ENCODE measurements at places on chromosomes 1 and 21.

DNA sequence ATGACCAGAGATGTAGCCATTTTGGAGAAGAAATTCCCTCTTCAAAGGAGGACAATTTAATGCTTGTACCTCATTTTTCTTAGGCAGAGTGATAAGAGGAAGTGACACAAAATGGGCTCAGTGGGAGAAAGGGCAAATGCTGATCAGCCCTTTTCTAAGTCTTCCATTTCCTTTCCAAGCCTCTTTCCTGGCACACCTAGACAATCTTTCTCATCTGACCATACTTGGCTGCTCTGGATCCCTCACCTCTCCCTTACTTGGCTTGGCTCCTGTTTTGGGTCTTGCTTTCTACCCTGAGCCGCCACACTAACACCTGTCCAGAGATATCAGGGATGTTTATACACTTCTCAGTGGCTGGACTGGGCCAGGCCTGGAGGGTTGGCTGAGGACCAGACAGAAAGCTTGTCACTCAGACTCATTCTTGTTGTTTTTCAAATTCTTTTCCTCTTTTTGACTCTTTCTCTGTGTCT, 13.1 kb downstream of the TXNIP start:
- no peak for DNase-seq

GRCh38 chr1:201013991-201014815, 9.3 kb downstream of the KIF21B start:
- no peak for DNase-seq

DNA sequence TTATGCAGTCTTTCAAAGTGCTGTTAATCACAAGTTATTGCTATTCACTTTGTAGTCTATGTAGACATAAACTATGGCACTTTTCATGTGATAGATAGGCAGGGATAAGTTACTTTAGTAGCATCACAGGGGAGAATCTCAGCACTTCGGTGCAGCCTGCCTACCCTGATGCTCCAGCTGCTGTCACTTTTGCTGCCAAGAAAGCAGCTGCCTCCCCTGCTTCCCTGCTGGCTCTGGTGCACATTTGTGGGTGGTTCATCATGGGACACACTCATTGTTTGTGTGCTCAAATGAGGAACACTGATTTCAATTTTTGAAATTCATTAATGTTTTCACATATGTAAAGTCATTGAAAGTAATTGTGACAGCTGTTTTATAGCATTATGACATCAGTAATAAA, 272.6 kb downstream of the S1PR1 start:
- no peak for DNase-seq

GRCh38 chr1:6850537-6850936, 65.3 kb downstream of the CAMTA1 start:
- no peak for DNase-seq

DNA sequence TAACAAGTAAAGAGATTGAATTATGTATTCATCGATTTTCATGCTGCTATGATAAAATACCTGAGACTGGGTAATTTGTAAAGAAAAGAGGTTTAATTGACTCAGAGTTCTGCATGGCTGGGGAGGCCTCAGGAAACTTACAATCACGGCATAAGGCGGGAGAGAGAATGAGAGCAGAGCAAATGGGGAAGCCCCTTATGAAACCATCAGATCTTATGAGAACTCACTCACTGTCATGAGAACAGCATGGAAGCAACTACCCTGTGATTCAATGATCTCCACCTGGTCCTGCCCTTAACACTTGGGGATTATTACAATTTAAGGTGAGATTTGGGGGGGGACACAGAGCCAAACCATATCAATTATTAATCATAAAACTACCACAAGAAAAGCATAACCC, 3.3 kb upstream of the GBP3 start:
- no peak for DNase-seq

DNA sequence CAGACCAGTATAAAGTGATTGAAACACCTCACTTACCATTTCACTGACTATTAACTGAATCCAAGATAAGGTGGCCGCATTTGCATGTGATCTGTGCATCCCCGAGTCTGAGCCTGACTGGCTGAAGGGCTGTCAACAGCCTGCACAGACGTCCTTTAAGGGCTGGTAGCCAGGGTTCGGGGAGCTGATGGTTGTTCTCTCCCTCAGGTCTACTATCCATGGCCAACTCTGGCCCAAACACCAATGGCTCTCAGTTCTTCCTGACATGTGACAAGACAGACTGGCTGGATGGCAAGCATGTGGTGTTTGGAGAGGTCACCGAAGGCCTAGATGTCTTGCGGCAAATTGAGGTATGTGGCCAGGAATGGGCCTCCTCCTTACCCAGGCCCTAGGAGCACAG, 14.0 kb downstream of the PPIE start:
- no peak for DNase-seq

GRCh38 chr1:151164732-151165280, 896 bp downstream of the LYSMD1 start:
- DNase-seq = no peak

GRCh38 chr1:74853756-74854155, 120.8 kb downstream of the TYW3 start:
- DNase-seq = no peak

GRCh38 chr1:145846201-145846612, 777 bp downstream of the NUDT17 start:
- DNase-seq = peak; percentile 63

- DNase-seq = no peak
These were observed 29.6 kb downstream of the B3GALT2 start for GRCh38 chr1:193156822-193157142.

- no peak for DNase-seq
These were observed 53.1 kb downstream of the SH3GLB1 start for GRCh38 chr1:86757272-86757984.

- DNase-seq = peak; percentile 66
These were observed 43.6 kb downstream of the GNB1 start for GRCh38 chr1:1847061-1847850.

GRCh38 chr1:199959033-199959774, 68.3 kb upstream of the NR5A2 start:
- DNase-seq = no peak

DNA sequence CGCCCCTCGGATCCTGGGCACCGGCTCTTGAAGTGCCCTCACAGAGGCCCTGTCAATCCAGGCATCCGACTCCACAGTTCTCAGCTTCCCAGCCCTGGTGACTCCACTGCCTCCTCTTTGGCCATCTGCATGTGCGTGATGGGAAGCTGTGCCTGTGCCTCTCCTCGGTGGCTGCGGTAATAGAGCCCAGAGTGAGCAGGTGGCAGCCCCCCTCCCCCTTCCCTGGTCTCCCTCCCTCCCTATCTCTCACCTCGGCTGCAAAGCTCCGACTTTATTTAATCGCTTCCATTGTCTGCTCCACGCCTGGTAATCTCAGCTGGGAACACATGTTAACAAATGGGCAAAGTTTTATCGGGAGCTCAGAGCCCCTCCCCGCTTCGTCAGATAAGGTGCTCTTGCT, 91.9 kb downstream of the IGSF21 start:
- no peak for DNase-seq

GRCh38 chr1:82319546-82319945, 518.8 kb downstream of the ADGRL2 start:
- no peak for DNase-seq

DNA sequence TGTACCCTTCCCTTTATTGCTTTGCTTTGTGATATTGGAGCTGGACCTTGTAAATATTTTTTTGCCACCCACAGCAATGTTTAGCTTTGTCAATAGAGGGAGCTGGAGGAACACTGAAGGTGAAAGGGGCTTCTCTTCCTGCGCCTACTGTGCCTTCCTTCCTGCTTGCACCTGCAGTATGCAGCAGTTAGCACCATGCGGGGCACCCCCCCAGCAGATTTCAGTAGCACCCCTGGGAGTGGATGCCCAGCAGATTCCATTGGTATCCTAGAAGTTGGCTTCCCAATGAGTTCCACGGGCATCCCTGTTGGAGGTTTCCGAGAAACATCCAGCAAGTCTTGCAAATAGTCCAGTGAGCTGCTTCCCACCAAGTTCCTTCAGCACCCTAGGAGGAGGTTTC, 25.6 kb downstream of the S100A10 start:
- DNase-seq = peak; percentile 68

GRCh38 chr1:96206451-96206850, 515.1 kb upstream of the PTBP2 start:
- no peak for DNase-seq

- DNase-seq = no peak
These were observed 6.0 kb downstream of the ADIPOR1 start for GRCh38 chr1:202952099-202952498.

DNA sequence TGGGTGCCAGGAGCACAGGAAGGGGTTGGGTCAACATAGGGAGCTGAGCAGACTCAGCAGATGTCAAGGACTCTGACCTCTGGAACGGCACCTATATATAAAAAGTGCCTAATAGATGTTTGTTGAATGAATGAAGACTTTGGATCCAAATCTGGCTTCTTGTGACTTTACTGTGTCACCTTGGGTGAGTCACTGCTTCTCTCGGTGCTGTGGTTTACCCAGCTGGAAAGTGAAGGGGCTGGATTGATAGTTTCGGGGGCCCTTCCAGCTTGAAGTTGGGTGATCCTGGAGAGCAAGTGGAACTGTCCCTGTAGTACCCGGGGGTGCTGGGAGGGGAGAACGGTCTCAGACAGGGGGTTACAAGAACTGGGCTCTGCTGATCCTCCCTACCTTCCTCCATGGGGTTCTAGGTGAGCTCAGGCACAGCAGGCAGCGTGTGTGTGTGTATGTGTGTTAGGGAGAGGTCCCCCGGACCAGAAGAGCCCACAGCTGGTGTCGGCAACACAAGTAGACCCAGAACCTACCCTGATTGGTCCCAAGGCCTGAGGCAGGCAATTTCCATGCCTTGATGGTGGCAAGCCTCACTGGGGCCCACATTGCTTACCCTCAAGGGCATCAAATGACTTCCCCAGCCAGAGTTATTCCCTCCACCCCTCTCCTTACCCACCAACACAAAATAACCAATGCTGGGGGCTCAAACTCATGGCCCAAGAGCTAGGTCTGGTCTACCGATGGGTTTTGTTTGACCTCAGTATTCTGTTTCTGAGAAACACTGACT, 5.5 kb upstream of the PADI1 start:
- DNase-seq = no peak

- no peak for DNase-seq
These were observed 27.8 kb downstream of the WNT2B start for GRCh38 chr1:112536561-112536960.

DNA sequence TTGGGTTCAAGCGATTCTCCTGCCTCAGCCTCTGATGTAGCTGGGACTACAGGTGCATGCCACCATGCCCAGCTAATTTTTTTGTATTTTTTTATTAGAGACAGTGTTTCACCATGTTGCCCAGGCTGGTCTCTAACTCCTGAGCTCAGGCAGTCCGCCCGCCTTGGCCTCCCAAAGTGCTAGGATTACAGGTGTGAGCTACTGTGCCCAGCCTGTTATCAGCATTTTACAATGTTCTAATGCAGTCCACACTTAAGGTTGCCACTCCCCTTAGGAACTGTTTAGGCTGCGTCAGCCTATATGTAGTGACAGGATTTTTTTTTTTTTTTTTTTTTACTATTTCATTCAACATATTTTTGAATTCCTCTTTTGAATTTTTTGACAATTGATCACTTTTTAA, 30.2 kb downstream of the AGPAT3 start:
- DNase-seq = no peak

GRCh38 chr21:26469789-26470188, 103.3 kb downstream of the CYYR1 start:
- no peak for DNase-seq

GRCh38 chr1:67748630-67749029, 63.6 kb downstream of the GADD45A start:
- DNase-seq = peak; percentile 79

- peak; percentile 76 for DNase-seq
These were observed 8.0 kb upstream of the COL6A1 start for GRCh38 chr21:45973475-45974072.

- no peak for DNase-seq
These were observed 3.0 kb downstream of the ARHGAP30 start for GRCh38 chr1:161066694-161067093.

- DNase-seq = peak; percentile 28
These were observed 2.7 kb downstream of the PSMG1 start for GRCh38 chr21:39180429-39181019.

GRCh38 chr1:15937706-15938168, 38.2 kb downstream of the ZBTB17 start:
- peak; percentile 85 for DNase-seq

GRCh38 chr1:117093091-117093534, 28.4 kb downstream of the TRIM45 start:
- DNase-seq = peak; percentile 97

DNA sequence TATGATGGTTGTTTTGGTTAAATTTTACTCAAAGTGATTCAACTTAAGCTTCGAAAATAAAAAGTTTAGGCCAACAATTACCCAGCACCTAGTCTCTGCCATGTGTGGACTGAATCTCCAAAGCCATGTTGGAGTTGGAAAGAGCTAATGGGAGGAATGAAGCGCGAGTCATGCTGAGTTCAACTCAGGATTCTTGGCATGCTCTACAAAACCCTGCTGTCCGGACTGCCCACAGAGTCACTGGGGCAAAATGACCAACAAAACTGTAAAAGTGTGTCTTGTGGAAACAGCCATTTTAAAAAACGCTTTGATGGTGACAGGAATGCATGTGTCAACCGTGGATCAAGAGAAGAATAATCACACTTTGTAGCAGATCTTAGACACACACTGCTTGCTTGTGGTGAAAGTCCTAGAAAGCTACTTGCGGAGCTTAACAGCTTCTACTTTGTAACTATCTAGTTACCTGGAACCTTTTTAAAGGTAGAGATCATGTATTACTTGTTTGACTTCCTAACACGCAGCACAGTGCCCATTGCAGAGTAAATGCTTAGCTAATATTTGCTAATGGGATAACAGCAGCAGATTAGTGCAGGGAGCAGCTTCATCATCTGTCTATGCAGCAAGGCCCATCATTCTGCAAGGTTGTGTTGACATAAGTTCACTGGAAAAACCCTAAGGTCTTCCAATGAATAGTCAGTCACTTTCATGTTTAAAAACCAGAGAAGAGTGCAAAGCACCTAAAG, 7.0 kb upstream of the GBP6 start:
- DNase-seq = no peak

GRCh38 chr1:93652323-93652949, 29.2 kb downstream of the BCAR3 start:
- no peak for DNase-seq

GRCh38 chr1:91757763-91758460, 128.0 kb downstream of the TGFBR3 start:
- no peak for DNase-seq

All from dermis blood vessel endothelial cell (primary cell).